ENCODE measurements at places on chromosomes 6 and 20.

DNA sequence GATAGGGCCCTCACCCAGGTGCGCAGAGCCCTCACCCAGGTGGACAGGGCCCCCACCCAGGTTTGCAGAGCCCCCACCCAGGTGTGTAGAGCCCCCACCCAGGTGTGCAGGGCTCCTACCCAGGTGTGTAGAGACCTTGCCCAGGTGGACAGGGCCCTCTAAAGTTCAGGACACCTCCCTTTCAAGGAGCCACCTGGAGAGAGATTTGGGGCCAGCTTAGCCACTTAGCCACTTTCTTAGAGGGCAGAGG, 280.2 kb downstream of the TAF4 start:
- no peak for DNase-seq

GRCh38 chr6:121223930-121224329, 110.3 kb downstream of the TBC1D32 start:
- no peak for DNase-seq

DNA sequence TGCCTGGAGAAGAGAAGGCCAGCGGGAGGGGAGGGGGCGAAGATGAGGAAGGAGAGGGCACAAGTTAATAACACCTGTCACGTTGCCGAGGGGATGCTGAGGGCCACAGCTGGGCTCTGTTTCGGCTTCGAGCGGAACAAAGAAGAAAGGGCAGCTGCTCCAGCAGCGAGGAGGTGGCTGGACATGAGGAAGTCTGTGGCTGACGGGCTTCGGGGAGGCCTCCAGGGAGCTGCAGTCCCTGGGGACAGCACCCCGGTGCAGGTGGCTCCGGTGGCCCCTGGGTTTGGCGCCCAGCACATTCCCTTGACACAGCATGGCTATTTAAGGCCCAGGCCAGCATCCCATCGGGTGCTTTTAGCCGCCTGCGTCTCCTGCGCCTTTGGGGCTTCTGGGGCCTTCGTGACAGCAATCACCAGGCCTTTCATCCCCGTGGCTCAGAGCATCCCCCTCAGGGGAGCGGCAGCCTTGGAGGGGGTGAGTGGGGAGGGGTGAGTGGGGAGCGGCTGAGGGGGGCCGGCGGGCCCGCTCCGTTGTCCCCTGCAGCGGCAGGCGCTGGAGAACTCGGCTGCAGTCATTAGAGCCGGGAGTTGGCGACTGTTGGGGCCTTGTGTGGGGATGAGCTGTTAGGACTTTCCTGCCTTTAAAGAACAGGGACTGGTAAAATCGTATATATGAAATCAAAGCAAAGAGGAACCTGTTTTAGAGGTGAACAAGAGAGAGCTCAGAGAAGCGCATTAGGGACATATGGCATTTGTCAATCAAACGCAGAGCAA, 99.0 kb downstream of the TMEM242 start:
- DNase-seq, result no peak

DNA sequence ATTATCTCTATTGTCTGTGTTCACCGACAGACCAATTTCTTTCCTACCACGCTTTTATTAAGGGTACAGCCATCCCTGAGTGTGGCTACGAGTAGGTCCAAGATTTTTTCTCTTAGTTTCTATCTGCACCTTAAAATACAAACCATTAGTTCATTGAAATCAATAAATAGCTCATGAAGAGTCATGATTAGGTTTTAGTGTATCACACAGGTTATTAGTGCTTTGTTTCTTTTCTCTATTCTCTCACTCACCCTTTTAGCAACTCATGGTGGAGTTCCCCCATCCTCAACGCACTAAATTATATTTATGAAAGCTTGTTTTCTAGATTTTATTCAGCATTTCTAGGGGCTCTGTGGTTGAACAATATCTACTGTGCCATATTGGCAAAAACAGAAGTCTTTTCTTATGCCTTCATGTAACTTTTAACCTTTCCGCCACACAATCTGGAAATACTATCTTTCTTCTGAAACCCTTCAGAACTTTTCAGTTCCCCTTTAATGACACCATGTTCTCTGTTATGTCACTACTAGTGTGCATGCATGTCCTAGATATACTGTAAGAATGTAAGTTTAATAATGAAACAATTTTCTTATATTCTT, 128.2 kb upstream of the LAMA2 start:
- DNase-seq, result no peak

DNA sequence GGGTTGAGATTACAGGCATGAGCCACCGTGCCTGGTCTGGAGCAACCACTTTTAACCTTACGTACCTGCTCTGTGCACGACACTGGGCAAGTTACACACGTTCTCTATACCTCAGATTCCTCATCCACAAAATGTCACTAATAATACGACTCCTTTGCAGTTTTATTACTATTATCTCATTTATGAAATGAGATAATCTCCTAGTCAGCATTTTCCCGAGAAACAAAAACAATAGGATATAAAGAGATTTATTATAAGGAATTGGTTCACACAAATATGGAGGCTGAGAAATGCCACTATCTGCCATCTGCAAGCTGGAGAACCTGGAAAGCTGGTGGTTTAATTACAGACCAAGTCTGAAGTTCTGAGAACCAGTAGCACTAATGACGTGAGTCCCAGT, 12.0 kb upstream of the KIF13A start:
- no peak for DNase-seq

GRCh38 chr6:135021310-135022049, 33.1 kb downstream of the HBS1L start:
- no peak for DNase-seq

- DNase-seq, result no peak
Measured at GRCh38 chr6:71107911-71108420, 151.1 kb upstream of the B3GAT2 start.

- DNase-seq, result no peak
Measured at GRCh38 chr6:154453329-154453728, 57.2 kb downstream of the CNKSR3 start.

DNA sequence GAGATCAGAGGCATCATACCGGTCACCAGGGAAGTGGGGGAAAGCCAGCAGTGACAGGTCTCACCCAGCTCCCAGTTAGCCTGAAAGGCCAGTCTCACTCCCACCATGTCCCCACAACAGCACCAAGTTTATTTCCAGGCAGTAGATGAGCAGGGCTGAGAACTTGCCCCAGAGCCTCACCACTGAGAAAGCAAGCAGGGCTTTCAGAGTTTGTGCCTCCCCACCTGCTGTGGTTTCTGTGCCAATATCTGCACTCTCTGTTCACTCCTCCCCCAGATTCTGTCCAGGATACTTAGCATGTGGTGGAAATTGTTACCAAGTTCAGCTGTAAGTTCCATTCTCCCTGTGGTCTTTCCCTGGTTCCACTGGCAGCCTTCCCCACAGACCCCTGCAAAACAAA, 255.0 kb upstream of the HTR1E start:
- DNase-seq, result no peak

GRCh38 chr6:169956580-169956979, 205.2 kb downstream of the ERMARD start:
- no peak for DNase-seq

DNA sequence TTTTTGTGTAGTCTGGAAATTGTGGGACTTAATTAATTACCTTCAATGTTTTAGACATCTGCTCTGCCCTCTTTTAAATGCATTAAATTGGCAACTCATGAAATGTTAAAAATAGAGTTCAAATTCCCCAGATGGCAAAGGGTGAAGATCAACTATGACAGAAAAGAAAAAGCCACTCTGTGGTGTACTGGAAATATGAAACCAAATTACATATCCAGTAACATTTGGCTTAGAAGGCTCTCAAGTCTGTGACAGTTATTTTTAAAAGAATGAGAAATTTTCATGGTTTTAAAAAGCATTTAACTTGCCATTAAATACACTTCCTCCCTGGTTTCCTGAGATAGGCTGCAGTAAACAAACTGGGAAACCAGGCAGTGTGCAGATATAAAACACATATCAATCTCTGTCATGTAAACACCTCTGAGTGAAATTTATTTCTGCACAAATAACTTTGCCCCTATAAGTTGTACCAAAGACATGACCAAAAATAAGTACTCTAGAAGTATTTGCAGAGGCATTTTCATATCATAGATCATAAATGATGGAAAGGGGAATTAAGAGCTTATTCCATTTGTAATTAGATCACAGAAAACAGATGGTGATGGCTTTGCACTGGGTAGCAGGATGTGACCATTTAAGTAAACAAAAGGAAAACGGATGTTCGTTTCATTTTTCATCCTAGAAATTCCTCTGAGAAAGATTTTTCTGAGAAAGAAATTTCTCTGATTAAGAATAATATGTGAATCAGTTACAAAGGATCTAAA, 360.1 kb downstream of the SAMD5 start:
- DNase-seq, result no peak

DNA sequence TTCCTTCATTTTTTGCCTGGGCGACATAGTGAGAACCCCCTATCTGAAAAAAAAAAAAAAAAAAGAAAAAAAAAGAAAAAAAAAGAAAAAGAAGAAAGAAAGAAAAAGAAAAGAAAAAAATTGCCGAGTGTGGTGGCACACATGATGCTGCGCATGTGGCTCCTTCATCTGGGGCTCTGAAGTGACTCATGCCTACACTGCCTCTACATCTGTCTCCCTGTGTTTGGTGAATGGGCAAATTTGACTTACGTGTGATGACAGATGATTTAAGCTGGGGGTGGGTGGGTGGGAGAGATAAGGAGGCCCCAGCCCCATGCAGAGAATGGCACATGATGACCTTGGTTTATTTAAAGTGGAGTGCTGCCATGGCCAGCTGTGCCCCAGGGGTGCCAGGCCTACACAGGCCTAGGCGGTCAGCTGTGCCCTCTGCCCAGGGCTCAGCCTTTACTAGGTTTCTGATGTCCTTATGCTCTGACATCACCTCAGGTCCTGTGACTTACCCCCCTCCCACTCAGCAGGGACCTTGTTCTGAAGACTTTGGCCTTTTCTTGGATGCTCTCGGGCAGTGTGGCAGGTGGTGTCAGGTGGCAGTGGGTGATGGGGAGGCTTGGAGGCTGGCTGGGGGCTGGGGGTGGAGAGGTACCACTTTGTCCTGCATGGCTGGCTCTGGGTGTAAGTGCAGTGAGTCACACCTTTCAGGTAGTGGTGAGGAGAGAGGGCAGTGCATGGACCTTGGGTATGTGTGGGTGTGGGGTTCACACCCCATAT, 41.1 kb downstream of the VEGFA start:
- DNase-seq, result no peak

DNA sequence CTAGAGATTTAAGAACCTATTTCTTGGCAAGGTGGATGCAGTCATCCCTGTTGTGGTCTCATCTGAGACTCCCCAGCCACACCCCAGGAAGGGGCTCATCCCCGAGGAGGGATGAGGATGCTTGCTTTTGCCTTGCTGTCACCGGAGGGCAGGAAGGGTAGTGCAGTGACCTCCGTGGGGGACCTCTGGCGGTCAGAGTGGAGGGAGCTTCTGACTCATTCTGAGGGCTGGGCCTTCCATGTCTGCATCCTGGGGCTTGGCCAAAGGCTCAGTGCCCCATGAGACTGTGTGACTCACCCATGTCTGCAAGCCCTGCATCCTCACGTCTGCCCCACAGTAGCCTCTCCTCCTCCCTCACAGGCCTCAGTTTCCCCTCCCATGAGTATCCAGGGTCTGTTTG, 38.7 kb downstream of the UQCC2 start:
- no peak for DNase-seq

- no peak for DNase-seq
Measured at GRCh38 chr6:112618849-112619248, 271.7 kb downstream of the RFPL4B start.

- DNase-seq, result no peak
Measured at GRCh38 chr6:111342913-111343312, 140.1 kb downstream of the REV3L start.

GRCh38 chr6:53628354-53629119, 37.0 kb downstream of the KLHL31 start:
- DNase-seq, result no peak

DNA sequence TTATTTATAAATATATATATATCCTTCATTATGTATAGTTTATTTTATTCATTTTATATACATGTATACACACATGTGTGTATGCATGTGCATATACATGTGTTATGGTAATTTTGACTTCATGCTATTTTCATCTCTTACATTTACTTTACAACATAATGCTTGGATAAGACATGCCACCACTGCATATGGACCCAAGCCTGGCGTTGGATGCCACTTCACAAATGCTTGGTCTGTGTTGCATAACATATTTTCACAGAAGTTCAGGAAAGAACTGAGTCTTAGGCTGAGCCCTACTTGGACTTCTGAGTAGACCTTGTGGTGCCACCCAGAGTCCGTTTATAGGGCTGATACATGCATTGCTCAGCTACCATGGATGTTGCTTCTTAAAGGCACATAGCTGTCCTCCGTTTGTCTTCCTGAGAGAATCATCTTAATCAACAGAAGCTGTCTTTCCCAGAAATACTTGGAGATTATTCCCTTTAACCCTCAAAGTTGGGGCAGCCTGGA, 337.8 kb downstream of the BTBD3 start:
- no peak for DNase-seq

DNA sequence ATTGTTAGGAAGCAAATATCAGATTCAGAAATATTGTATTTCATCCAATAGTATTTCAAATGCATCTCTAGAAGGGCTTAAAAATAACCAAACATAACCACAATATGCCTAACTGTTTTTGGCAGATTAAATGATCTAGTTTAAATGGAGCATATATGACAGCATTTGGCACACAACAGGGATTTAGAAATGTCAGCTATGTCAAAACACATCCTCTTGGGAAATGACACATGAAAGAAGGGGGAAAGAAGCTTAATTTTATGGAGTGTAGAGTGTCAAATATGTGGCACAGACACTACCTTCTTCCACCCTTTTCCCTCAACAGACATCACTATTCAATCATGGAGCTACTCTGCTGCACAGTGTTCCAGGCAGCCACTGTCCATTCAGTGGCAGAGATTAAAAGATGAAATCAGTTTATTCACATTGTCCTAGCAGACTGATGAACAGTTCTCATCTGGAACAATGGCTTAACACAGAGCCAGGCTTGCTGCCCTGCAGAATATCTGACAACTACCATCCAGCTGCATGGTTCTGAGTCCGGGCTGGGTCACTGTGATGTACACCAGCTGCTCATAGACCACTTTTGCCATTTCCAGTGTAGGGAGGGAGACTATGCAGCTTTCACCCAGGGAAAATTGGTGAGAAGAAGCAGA, 349.8 kb downstream of the DHX35 start:
- DNase-seq, result no peak

DNA sequence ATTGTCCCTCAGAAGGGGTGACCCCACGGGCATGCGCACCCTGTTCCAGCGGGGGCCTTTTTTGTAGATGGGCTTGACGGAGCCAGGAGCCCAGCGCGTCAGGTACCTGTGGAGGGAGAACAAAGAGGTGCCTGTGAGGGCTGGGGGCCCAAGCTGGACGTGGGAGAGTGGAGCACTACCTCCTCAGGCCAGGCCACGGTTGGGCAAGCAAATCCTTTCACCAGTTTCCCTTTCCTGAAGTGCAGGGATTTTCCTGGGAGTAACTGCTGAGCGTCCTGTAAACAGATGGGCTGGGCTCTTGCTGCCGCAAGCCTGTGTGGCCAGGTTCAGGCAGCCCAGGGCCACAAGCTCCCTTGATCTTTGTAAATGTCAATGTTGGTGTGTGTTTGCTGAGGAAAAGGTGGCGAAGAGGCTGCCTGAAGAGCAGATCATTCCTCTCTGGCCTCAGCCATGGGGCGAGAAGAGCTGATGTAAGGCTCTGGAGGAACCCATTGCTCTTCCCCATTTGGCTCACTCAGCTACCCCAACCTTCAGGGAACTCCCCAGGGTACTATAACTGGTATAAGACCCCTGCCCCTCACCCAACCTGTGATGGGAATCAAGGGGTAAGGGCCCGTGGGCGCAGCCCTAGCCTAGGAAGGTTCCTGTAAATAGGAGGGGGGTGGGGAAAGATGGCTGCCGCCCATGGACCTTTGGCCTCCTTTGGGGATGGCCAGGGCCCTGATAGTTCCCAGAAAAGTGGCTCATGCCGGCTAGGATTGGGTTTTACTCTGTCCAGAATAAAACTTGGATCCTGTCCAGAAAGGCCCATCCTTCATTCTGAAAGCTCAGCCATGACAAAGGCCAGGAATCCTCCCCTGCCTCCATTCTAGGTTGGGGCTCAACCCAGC, 15.5 kb downstream of the MRPS18A start:
- DNase-seq, result no peak

All from cortex of kidney (tissue), 1 donor.